ENCODE measurements at places on chromosomes 3 and 15.

GRCh38 chr15:52349052-52349700, 53.6 kb upstream of the MYO5C start:
- no peak for DNase-seq

GRCh38 chr3:118793176-118793575, 241.5 kb downstream of the IGSF11 start:
- DNase-seq, result no peak

GRCh38 chr3:132020058-132020457, 14.8 kb downstream of the CPNE4 start:
- no peak for DNase-seq

DNA sequence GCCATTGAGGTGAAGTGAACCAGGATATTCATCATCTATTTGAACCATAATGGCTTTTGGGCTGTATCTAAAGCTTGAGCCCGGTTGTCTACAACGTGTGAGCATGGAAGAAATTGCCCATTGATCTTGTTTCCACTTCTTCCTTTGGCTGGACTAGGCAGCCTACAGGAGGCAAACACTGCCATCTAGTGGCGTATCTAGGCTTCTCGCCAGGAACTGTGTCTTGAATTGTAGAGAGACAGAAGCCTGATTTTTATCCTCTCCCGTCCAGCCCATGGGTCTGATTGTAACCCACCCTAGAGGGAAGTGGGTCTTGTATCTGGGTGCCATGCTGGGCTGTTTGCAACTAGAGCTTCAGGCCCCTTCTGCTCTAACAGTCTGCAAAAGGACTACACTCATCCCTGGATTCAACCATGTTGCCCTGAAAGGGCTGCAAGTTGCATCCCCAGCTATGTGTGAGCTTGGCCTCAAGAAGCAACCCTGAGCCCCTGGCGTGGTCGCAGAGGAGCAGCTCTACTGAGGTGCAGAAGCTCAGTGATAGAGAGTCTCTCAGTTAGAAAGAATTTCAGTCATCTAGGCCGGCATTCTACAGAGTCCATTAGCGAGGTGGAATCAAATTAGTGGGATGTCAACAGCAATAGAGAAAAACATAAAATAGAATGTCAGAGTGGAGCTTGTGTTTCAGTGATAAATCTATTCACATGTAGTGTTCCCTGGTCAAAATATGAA, 170.2 kb upstream of the UMPS start:
- DNase-seq, result peak; percentile 51

- DNase-seq, result no peak
Measured at GRCh38 chr15:57462381-57462780, 86.1 kb downstream of the CGNL1 start.

- no peak for DNase-seq
Measured at GRCh38 chr3:177894081-177894728, 642.0 kb upstream of the KCNMB2 start.

- peak; percentile 33 for DNase-seq
Measured at GRCh38 chr3:87350367-87351199, 74.2 kb upstream of the POU1F1 start.

GRCh38 chr3:195099951-195100785, 170.8 kb downstream of the XXYLT1 start:
- DNase-seq, result no peak

- DNase-seq, result peak; percentile 14
Measured at GRCh38 chr3:162103808-162104207, 607.2 kb downstream of the OTOL1 start.

- no peak for DNase-seq
Measured at GRCh38 chr15:66651198-66651597, 50.8 kb upstream of the SMAD6 start.

GRCh38 chr3:133757701-133758567, 11.7 kb downstream of the TF start:
- no peak for DNase-seq

DNA sequence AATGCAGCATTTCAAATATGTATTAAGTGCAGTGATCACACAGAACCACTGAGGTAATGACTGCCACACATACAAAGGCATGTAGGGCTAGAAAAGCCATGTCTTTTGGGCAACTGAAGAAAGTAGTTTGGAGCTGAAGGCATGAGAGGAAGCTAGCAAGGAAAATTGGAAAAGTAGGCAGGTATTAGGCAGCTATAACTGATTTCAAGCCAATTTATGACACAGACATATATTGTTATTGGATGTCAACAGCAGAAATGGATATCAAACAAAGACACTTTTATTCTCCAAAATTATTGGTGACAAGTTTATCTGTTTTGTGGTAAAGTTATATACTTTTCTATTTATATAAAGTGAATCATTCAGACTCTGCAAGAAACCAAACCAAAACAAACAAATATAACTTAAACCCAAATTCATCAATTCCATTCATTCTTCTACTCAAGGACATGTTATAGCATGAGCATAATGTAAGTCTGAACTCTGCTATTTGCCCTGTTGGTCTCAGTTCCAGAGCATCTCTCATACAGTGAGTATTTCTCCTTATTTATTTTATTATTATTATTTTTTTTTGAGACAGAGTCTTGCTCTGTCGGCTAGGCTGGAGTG, 307.4 kb upstream of the COL8A1 start:
- DNase-seq, result no peak

DNA sequence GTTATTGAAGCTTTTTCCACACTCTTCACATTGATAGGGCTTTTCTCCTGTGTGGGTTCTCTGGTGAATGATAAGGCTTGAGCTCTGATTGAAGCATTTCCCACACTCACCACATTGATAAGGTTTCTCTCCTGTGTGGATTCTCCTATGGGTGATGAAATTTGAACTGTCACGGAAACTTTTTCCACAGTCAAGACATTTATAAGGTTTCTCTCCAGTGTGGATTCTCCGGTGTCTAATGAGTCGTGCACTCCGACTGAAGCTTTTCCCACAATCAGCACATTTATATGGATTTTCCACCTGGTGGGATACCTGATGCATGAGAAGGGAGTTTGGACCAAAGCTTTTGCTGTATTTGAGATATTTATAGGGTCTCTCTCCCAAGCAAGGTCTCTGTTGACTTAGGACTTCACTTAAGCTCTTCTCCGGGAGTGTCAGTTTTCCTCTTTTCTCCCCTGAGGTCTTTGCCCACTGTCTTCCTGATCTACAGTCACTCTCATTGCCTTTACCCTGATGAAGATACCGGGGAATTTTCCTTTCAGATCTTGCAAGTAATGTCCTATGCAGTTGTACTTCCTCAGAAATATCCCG, 9.4 kb downstream of the ZSCAN29 start:
- no peak for DNase-seq

- no peak for DNase-seq
Measured at GRCh38 chr3:88059380-88060170, 520 bp downstream of the ZNF654 start.

DNA sequence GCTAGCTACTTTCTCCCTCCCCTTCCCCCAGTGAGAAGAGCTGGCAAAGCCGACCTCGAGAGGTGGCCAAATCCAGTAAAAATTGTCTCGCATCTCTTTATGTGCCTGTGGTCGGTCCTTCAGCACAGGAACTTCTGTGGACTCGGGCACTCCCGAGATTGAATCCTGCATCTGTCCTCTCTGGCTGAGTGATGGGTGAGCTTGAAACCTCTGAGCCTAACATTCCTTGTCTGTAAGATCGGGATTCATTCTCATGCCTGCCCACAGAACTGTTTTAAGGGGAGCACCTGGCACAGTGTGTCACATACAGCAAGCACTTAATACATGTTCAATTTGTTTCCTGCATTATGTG, 11.3 kb downstream of the CX3CR1 start:
- no peak for DNase-seq

- DNase-seq, result no peak
Measured at GRCh38 chr15:45088801-45089711, 24.9 kb downstream of the DUOX2 start.

DNA sequence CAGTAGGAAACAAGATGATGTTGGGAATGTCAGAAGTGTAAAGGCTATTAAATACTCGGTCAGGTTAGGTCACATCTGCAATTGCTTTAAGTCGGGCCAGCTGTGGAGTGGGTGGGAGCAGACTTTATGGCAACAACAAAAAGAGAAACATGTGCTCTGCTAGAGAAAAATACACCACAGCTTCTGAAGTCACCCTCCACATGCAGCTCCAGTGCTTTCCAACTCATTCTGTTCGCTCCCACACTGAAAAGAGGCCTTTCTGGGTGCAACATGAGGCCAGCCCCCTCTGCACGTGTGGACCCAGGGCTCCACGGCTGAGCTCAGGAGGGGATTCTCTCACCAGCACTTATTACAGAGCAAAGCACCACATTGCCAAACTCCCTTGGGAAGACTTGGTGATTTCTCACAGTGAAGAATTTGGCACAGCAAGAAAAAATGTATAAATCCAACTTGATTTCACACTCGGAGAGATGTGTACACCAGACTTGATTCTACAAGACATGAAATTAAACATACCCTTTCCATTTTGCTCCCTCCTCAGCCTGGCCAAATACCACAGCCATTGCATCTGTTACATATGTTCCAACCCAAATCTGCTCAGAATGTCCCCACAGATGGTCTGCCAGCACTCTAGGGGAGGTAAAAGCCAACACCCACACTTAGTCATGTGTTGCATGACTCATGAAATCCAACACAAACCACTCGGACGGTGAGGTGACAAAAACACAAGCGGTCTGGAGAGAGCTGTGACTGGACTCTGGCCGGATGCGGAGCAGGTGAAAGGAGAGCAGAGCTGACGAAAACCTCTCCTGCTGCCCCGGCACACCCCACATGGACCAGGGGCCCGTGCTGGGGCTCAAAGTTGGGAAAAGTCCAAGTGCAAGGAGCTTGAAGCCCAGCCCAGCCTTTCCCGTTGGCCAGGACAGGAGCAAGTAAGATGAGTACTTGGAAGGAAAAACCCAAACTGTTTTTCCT, 74.6 kb downstream of the ITGB5 start:
- no peak for DNase-seq

DNA sequence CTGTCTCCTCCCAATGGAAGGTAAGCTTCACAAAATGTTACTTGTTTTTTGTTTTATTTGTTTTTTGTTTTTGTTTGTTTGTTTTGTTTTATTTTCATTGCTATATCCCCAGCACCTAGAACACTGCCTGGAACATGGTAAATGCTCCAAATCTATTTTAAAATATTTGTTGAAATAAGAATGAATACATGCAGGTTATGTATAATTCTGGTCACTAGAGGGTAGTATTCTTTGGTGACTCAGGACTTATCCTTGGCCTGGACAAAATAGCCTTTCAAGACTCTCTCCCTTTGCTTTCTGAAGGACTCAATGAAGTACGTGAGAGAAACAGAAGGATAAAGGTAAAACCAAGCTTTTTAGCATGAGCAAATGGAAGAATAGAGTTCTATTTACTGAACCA, 46.9 kb upstream of the PPP2R3A start:
- DNase-seq, result no peak

GRCh38 chr3:45940004-45940780, 3.1 kb upstream of the CXCR6 start:
- DNase-seq, result no peak

DNA sequence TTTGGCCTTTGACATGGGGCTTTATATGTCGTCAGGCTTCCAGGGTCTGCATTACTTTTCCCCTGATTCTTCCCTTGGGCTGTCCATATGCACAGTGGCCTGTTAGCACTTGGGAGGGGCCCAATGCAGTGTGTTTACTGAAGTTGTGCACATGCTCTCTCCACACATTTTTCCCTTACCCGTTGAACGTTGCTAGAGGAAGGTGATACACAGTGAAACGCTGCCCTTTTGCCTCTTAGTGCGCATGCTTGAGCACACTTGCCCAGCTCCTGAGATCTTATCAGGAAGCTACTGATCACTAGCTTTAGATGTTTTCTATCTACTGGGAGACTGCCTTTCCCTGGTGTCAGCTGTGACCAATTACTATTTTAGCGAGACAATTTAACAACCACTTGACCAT, 1198.0 kb downstream of the ROBO1 start:
- DNase-seq, result no peak

- DNase-seq, result no peak
Measured at GRCh38 chr15:86796521-86796920, 716.9 kb downstream of the AGBL1 start.

DNA sequence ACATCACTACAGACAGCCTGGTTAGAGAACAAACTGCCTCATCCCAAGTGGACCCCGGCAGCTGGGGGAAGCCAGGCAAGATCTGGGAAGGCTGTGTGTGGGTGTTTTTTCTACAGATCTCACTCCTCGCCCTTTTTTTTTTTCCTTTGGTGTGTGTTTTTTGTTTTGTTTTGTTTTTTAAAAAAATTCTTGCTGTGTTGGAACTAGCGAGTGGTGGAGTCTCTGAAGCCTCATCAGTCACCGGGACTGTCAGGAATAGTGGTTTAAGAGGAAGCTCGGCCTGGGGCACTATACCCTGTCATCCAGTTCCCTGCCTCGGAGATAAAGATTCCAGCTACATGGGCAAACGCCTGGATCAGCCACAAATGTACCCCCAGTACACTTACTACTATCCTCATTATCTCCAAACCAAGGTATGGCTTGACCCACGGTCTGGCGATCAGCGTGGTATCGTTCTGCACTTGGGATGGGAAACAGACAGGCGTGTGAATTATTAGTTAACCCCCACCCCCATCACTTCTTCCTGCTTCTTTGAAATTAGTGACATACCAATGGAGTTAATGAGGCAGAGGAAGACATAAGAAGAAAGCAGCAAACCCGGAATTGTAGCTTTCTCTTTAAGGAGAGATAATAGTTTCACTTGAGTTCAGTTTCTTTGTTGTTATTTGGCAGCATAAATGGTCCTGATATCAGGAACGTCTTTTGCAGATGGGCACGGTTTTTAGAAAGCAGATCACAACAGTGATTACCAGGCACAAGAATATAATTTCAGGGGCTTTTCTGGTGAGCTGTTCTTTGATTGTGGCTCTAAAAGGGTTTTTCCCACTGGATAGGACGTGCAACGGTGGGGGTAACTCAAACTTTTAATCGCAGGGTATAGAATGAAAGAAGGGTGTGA, 722 bp downstream of the RBMS3 start:
- no peak for DNase-seq

DNA sequence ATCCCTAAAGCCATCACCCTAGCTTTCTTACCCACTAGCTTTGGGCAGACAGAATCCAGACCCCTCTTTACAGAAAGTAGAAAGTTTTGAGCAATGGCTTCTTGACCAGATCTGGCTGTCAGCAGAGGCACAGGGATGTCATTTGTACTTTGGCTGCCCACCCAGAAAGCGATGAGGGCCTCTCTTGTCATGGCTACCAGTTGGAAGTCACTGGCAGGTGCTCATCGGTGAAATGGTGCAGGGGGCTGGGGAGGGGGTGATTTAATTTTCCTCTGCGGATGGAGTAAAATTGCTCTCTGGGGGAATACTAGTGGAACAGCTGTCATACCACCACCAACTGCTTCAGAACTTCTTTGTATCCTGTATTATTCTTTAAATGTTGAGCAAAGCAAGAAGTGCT, 393.7 kb downstream of the LSAMP start:
- no peak for DNase-seq

GRCh38 chr3:108183181-108183580, 39.0 kb downstream of the IFT57 start:
- no peak for DNase-seq

All from Jurkat, Clone E6-1 (cell line).